AG04450 (cell line): ENCODE measurements at places on chromosomes 6 and 20. TPM values are rescaled to one million over a fixed set of nuclear protein-coding genes. Genes with fewer than 3 reads are reported as not detected.

The WFDC5 gene
- polyA plus RNA-seq = not detected in 2 replicates

The FAXC gene
- polyA plus RNA-seq = 7.0 and 8.4 TPM in 2 replicates

The FAM50B gene
- polyA plus RNA-seq = 4.5 and 5.5 TPM in 2 replicates

The KCNK16 gene
- polyA plus RNA-seq = not detected in 2 replicates

The PCK1 gene
- not detected in 2 replicates for polyA plus RNA-seq
